Lung microvascular endothelial cell (primary cell): ENCODE measurements at places on chromosomes 16 and 17. TPM values are rescaled to one million over a fixed set of nuclear protein-coding genes. Genes with fewer than 3 reads are reported as not detected.

DNA sequence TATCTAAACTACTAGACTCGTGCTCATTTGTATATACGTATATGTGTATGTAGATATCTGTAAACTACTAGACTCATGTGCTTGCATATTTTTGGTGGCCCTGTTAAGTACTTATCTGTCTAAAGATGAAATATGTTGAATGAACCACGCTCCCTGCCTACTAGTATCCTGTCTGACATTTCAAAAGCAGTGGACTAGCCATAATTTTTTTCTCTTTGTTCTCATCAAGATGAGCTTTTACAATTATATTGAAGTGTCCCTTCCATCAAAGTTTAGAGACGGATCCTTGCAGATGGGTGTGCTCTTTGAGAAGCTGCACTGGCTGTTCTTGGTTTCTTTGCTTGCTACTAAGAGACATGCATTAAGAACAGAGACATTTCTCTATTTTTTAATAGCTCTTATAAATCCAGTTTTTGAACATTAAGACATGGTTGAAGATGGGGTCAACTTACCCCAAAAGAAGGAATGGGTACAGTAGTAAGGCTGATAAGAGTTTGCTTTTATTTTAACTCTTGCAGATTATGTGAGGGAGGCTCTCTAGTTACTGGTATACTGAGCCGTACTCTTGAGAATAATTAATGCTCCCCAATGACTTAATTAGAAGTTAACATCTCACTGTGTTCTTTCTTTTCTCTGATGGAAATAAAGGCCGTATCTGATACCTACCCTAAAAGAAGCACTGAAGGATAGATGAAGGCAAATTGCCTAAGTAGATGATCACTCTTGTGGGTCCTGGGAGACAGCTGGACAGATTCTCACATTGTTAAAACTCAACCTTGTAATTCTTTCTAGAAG lies 3.4 kb downstream of the CNTNAP4 start:
- no peak for DNase-seq

- DNase-seq, result no peak
These were observed 1.7 kb upstream of the PLK1 start for GRCh38 chr16:23676924-23677480.

DNA sequence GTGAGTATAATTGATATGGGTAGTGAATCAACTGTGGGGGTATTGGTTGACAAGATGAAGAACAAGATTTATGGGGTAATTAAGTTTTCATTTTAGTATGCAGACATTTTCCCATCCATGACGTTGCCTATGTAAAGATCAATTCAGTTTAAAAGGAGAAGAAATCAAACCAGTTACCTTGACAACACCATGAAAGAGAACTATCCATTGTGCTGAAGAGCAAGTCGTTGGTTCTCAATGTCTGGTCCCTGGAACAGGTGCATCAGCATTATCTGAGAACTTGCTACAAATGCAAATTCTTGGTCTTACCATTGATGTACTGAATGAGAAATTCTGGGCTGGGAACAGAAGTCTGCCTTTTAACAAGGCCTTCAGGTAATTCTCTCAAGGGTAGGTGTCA lies 801 bp upstream of the OR4D2 start:
- DNase-seq, result no peak

Gene TMEM100
- 1.7 and 25.4 TPM in 2 replicates for total RNA-seq
